ENCODE measurements at places on chromosomes 4 and X. TPM values are rescaled to one million over a fixed set of nuclear protein-coding genes. Genes with fewer than 3 reads are reported as not detected.

The ELMOD2 gene
- 33.6 TPM for total RNA-seq

The PCDH19 gene
- 2.1 TPM for total RNA-seq

The NKX3-2 gene
- not detected for total RNA-seq

DNA sequence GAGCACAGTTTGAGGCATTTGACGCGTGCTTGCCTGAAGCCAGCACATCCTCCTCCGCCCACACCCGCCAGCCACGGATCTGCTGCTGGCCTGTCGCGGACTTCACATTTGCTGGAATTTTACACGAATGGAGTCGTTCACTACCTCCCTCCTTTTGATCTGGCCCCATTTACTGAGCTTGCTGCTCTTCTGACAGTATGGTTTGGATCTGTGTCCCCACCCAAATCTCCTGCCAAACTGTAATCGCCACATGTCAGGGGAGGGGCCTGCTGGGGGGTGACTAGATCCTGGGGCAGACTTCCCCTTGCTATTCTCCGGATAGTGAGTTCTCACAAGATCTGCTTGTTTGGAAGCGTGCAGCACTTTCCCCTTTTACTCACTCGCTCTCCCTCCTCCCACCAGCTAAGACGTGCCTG, 19.9 kb upstream of the CPLX1 start:
- H3K4me1 ChIP-seq = no peaks in the 10 kb centered on the region
- no peak overlapping the region for H3K27ac ChIP-seq
- H3K36me3 ChIP-seq = peaks cover 3% of the 10 kb centered on the region
- DNase-seq = no peak
- no peaks in the 10 kb centered on the region for H3K27me3 ChIP-seq
- no peak overlapping the region for H3K4me3 ChIP-seq

DNA sequence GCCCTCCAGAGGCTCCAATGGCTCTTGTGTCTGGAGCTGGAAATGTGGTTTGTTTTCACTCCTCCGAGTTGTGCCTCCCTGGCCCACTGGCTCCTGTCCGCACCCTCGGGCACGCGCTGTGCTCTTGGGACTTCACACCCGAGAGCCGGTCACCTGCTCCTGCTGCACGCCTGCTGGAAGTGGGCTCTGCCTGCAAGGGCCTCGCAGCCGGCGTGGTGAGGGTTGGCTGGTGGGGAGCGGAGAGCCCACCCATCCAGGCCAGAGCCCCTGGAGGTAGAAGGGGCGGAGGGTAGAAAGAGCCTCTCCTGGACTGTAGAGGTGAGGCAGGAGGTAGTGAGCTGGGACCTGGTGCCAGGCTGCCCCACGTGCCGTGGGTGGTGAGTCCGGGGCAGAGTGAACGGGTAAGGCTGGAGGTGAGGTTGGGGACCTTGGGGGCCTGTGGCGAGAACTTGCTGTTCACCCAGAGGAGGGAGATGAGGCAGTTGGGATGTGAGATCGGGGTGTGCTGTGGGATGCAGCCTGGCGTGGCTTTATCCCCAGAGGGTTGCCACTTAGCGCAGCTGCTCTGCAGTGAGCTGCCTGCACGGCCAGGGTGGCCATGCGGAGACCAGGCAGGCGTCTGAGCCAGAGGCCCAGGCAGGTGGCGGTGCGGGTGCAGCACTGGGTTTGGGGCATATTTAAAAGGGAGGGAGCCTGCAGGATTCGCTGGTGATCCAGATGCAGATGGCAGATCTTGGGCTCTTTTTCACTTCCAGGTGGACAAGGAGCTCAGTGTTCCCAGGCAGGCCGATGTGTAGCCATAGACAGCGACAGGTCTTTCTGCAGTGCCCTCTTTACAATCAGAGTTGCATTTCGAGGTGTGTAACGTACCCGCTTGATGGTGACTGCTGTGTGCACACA, 48.8 kb downstream of the PCGF3 start:
- no peak overlapping the region for H3K27ac ChIP-seq
- no peak for DNase-seq
- no peak overlapping the region for H3K4me3 ChIP-seq
- H3K36me3 ChIP-seq = peaks cover 29% of the 10 kb centered on the region

DNA sequence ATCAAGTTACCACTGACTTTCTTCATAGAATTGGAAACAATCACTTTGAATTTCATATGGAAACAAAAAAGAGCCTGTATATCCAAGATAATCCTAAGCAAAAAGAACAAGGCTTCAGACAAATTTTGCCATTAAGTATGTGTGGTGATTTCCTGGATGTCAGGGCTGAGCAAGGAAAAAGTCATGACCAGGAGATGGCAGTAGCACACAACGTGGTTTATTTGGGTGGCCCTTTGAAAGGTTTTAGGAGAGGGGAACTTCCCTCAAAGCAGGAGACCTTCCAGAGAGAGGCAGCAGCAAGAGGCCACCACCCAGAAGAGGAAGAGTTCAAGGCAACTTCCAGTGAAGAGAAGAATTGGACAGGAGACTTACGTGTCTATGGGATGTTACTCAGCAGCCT, 18.1 kb upstream of the ZXDB start:
- no peak overlapping the region for H3K27ac ChIP-seq
- peaks cover 12% of the 10 kb centered on the region for H3K4me1 ChIP-seq
- H3K4me3 ChIP-seq = no peak overlapping the region

- peaks cover 23% of the 10 kb centered on the region for H3K4me1 ChIP-seq
- no peaks in the 10 kb centered on the region for H3K36me3 ChIP-seq
- H3K4me3 ChIP-seq = no peak overlapping the region
- no peak for DNase-seq
These were observed 50.7 kb downstream of the SCD5 start for GRCh38 chr4:82747686-82748575.
